Endothelial cell of umbilical vein (primary cell): ENCODE measurements at places on chromosomes 5 and 9. TPM values are rescaled to one million over a fixed set of nuclear protein-coding genes. Genes with fewer than 3 reads are reported as not detected.

MARCHF3 gene
- 31.7 and 31.9 TPM in 2 replicates for total RNA-seq

C5orf58 gene
- total RNA-seq = not detected in 2 replicates

BTNL3 gene
- not detected in 2 replicates for total RNA-seq

TLN1 gene
- total RNA-seq = 424 and 450 TPM in 2 replicates

SLC6A3 gene
- total RNA-seq = not detected in 2 replicates

ROPN1L gene
- 0.55 and 0.60 TPM in 2 replicates for total RNA-seq

PARP8 gene
- total RNA-seq = 0.18 and 0.60 TPM in 2 replicates

PCDHB16 gene
- 0.12 and 0.22 TPM in 2 replicates for total RNA-seq

SLC36A3 gene
- total RNA-seq = not detected in 2 replicates

GRCh38 chr9:106420511-106420944, 442.4 kb upstream of the ZNF462 start:
- DNase-seq = no peak

GRCh38 chr5:139272471-139273321, 20.8 kb upstream of the MATR3 start:
- no peak for DNase-seq

DNA sequence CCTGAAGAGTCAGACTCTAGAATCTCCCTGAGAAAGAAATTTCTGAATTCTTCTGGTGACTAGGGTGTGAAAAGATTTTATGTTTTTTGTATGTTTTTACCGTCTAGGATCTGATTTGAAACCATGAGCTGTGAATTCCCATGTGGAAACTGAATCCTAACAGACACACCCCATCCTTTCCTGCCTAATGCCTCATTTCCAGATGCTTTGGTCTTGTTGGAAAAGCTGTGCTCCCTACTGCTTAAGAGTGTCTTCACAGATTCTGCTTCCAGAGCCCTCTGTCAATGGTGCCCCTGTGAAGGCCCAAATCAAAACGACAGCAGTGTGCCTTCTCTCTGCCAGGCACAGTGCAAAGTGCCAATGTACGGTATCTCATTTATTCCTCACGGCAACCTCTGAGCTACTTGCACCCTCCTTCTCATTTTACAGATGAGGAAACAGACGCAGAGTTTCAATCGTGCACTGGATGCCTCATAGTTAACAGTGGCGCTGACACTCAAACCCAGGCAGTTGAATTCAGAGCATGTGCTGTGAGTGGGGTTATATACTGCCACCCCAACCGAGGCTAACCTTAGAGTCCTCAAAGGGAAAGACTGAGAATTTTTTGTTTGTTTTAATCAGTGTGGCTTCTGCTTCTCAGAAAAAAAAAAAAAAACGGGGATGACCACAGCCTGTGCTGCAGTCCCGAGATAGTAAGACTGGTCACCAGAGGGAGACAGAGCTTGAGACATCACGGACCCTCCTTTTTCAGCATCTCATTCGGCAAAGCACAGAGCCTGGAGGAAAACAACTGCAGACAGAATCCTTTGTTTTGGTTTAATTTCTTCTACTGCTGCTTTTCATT, 188.4 kb downstream of the SNCAIP start:
- DNase-seq = peak; percentile 49

DNA sequence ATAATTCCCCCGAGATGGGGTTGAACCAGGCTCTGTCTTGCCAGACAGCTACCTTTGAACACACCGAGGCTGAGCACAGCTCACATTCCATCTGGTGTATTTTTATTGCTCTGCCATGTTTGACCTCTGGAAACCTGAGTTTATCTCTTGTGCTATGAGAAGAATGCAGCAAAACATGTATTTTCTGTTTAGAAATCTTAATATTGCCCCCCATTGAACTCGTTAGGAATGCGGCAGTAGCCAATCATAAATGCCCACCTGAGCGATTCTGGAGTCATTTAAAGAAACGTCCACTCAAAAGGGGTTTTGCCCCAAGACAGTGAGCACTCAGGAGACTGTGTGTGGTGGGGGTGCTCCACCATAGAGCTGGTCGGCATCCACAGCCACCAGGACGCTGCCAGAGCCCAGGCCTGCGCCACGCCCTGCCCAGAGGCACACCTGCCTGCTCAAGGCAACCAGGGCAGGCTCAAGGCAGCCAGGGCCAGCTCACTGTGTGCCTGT, 26.9 kb downstream of the FGD3 start:
- no peak for DNase-seq

- DNase-seq = no peak
Measured at GRCh38 chr5:107779437-107779836, 108.7 kb upstream of the EFNA5 start.

GRCh38 chr5:58066076-58066475, 393.8 kb downstream of the PLK2 start:
- no peak for DNase-seq

- DNase-seq = no peak
Measured at GRCh38 chr9:128164307-128164885, 4.3 kb downstream of the BBLN start.

- no peak for DNase-seq
Measured at GRCh38 chr9:74499111-74499601, 2.0 kb downstream of the RORB start.

DNA sequence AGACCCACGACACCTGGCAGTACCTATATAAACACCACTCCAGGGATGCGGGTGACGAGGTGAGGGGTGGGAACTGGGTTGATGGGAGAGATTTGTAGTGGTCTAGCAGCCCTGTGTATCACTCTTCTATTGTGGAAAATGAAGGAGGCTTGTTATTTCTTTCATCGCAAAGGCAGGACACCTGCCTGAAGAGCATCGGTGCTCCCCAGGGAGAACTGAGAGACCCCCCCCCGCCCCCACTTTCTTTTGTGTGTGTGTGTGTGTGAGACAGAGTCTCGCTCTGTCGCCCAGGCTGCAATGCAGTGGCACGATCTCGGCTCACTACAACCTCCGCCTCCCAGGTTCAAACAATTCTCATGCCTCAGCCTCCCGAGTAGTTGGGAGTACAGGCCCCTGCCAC, 8.3 kb upstream of the WDR5 start:
- DNase-seq = no peak

DNA sequence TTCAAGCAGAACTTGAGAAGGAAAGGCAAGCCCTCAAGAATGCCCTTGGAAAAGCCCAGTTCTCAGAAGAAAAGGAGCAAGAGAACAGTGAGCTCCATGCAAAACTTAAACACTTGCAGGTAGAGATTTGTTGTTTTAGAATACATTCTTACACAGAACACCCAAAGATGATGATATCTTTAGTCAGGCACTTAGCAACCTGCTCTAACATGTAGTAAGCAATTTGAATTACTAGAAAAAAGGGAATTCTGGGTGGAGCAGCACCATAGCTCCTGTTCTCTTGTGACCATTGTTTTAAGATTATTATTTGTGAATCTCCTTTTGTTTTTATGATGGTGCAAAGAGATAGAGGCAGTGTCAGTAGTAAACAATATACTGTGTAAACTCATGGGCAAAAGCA, 63.1 kb downstream of the RAB14 start:
- DNase-seq = no peak

- DNase-seq = no peak
Measured at GRCh38 chr5:1466631-1467265, 21.5 kb upstream of the SLC6A3 start.

GRCh38 chr9:135262248-135262647, 174.8 kb downstream of the OLFM1 start:
- no peak for DNase-seq

DNA sequence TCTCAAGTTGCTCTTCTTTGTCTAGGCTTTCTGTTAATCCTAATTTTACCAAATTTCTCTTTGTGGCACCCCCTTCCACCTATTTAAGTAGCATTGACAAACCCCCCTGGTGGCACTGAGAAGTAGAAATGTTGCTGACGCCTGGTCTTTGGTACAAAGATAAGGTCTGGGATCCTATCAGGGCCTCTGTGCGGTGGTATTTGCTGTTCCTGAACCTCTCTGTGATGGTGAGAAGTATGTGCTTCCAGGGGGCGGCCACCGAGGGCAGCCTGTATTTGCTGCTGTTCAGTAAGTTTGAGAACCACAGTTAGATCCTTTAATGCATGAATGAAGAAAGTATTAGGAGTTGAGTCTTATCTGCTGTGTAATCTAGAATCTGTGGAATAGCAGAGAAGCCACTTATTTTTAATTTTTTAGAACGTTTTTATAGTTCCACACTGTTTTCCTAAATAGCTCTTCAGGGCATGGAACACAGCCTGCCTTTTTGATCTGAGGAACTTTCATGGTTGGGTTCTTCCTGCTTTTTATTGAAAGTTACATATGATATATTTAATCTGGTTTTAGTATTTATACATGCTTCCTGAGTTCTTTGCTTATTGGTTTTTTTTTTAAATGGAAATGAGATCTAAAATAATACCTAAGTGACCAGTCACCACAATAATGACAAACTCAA, 124.2 kb downstream of the TRIO start:
- DNase-seq = peak; percentile 35

- DNase-seq = no peak
Measured at GRCh38 chr9:27385606-27386322, 88.8 kb upstream of the EQTN start.

- peak; percentile 80 for DNase-seq
Measured at GRCh38 chr5:149152317-149152746, 11.0 kb downstream of the ABLIM3 start.

- no peak for DNase-seq
Measured at GRCh38 chr9:105241356-105242043, 3.0 kb upstream of the SLC44A1 start.

- no peak for DNase-seq
Measured at GRCh38 chr5:103234239-103234975, 24.2 kb upstream of the MACIR start.

- DNase-seq = peak; percentile 13
Measured at GRCh38 chr5:89878140-89879132, 531.1 kb downstream of the CETN3 start.

GRCh38 chr5:71907608-71908145, 188.6 kb downstream of the CARTPT start:
- no peak for DNase-seq

- DNase-seq = no peak
Measured at GRCh38 chr5:135138116-135138850, 104.3 kb upstream of the PITX1 start.

DNA sequence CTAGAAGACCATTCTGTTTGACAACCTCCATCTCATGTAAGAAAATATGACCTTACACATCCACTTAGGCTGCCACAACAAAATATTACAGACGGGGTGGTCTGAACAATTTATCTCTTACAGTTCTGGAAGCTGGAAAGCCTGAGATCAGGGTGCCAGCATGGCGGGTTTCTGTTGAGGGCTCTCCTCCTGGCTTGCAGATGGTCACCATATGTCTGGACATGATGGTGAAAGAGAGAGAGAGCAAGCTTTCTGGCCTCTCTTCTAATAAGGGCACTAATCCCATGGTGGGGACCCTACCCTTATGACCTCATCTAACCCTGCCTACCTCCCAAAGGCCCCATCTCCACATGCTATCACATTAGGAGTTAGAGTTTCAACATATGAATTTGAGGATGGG, 66.0 kb downstream of the AMBP start:
- DNase-seq = no peak

GRCh38 chr9:7289773-7290172, 509.8 kb downstream of the DMAC1 start:
- DNase-seq = no peak
